Astrocyte (in vitro differentiated cells and primary cell): ENCODE measurements at places on chromosomes 2 and 18.
A peak's percentile ranks its signal among the peaks of the same experiment; 100 is the strongest.

GRCh38 chr2:47508080-47508479 lies 105.1 kb downstream of the MSH2 start:
- no peak for DNase-seq

GRCh38 chr2:20643826-20644225 lies 7.1 kb downstream of the HS1BP3 start:
- no peak for DNase-seq

DNA sequence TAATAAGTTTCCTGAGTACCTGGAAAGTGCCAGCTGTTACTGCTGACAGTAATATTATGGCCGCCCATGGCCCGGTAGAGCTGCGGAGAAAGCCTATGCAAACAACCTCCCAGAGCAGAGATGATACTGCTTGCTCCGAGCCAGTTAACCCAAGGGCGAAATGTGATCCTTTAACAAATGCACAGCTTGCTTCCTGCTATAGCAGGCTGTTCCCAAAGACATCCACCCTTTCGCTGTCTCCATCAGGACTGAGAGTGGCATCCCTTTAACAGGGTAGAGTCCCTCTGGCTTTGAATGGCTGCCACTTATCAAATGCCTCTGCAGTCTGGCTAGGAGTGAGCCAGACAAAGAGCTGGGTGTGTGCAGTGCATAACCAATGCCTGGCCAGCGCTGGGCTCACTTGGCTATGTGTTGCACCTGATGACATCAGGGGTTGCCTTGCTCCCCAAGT lies 69.7 kb upstream of the DAPL1 start:
- no peak for DNase-seq

- no peak for DNase-seq
Observed at GRCh38 chr2:207072571-207072970, 93.2 kb downstream of the KLF7 start.

GRCh38 chr2:13681936-13682335 lies 950.6 kb upstream of the LRATD1 start:
- DNase-seq = peak; percentile 67
